T-helper 1 cell (primary cell): ENCODE measurements at places on chromosomes 1 and 21.

DNA sequence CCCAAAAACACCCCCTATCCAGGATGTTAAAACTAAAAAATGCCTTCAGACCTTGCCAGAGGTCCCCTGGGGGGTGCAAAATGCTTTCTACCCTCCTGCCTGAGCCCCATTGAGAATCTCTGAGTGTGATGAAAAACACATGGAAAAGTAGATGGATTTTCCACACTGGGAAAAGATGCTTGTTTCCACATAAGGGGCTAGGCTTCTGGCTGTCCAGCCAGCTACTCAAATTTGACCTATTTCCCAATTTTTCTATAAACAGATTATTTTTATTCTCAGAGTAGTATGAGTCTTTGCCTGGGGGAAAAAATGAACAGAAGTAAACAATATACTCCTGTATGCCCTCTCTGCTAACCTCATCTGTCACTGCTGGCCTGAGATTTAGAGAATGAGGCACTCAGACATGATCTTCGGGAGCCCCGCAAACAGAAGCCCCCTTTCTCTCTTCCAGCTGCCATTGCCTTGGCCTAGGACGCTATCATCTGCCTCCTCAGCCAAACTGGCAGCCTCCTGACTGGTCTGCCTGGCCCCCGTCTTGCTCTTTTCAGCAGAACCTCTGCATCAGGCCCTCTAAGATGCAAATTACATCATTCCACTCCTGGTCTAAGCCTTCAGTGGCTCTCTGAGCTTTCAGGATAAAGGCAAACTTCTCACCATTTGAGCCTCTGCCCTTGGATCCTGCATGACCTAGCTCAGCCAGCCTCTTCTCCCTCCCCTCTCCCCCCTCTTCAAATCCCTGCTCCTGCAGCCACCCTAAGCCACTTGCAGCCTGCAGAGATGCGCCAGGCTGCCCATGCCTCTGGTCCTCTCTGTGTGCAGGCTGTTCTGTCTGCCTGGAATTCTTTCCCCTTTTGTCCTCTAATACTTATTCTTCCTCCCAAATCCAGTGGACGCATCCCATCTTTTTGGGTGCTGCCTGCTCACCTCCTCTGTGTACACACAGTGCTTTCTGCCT, 39.7 kb upstream of the TMEM125 start:
- no peak for DNase-seq

DNA sequence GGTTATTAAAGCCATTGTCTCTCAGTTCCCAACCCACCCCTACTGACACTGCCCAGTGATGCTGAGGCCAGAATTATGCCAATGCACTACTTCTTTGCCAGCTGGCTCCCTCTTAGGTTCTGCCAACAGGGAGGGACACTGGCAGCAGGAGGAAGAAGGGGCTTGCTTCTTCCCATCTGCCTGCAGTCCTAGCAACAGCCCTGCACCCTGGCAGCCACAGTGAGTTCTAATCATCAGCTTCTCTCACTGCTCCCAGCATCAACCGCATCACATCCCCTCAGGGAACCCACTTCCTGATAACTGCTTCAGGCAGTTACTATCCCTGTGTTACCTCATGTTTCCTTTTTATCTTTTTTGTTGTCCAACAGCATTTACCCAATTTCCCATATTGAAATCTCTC, 86.2 kb downstream of the UBR4 start:
- DNase-seq = no peak

DNA sequence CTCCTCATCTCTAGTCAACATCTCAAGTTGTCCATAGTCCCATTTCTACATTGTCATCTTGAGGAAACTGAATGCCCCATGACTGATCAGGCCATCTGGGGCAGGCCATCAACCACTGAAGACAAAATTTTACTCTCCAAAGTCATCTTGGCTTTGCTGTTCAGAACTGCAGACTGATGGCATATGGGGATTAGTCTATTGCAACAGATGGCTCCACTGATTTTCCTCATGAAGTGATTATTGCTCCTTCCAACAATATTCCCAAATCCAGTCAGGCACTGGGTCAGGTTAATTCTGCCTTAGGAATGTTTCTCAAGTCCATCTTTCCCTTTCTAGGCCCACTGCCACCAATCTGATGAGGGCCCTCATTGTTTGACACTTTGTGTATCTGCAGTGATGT, 101.7 kb downstream of the ESRRG start:
- no peak for DNase-seq

GRCh38 chr1:147892216-147892615, 10.4 kb upstream of the GJA8 start:
- no peak for DNase-seq

- no peak for DNase-seq
Measured at GRCh38 chr1:54794451-54795355, 6.4 kb downstream of the TTC22 start.

DNA sequence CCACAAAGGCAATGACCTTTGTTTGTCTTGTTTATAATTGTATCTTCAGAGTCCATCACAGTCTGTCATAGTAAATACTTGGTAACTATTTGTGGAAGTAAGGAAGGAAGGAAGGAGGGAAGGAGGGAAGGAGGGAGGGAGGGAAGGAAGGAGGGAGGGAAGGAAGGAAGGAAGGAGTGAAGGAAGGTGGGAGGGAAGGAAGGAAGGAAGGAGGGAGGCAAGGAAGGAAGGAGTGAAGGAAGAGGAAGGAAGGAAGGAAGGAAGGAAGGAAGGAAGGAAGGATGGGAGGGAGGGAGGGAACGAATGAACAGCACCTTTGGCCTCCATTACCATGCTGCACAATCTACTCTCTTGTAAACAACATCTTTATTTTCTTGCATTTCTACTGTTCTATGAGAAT, 559.5 kb upstream of the PKN2 start:
- no peak for DNase-seq

- no peak for DNase-seq
Measured at GRCh38 chr1:8597455-8597854, 220.0 kb downstream of the RERE start.

DNA sequence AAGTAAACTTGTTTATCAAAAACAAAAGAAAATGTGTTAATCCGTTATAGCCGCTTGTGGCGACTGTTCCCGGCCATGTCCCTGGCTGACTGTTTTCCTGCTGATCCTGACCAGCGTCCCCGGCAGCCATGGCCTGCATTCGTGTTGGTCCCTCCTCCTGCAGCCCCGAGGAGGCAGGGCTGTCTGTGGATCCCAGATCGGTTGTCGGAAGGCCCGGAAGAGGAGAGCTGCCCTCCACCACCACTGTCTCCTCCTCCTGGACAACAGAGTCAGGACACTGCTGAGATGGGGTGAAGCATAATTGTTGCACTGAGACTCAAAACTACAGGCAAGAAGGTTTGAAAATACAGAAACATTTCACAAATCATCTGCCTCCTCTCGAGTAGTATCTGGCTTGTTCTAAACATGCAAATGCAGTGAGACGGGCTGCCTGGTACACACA, 3.6 kb upstream of the MXRA8 start:
- no peak for DNase-seq

- no peak for DNase-seq
Measured at GRCh38 chr1:172398970-172399755, 21.3 kb upstream of the C1orf105 start.

- no peak for DNase-seq
Measured at GRCh38 chr1:53375440-53375839, 47.6 kb upstream of the LRP8 start.

DNA sequence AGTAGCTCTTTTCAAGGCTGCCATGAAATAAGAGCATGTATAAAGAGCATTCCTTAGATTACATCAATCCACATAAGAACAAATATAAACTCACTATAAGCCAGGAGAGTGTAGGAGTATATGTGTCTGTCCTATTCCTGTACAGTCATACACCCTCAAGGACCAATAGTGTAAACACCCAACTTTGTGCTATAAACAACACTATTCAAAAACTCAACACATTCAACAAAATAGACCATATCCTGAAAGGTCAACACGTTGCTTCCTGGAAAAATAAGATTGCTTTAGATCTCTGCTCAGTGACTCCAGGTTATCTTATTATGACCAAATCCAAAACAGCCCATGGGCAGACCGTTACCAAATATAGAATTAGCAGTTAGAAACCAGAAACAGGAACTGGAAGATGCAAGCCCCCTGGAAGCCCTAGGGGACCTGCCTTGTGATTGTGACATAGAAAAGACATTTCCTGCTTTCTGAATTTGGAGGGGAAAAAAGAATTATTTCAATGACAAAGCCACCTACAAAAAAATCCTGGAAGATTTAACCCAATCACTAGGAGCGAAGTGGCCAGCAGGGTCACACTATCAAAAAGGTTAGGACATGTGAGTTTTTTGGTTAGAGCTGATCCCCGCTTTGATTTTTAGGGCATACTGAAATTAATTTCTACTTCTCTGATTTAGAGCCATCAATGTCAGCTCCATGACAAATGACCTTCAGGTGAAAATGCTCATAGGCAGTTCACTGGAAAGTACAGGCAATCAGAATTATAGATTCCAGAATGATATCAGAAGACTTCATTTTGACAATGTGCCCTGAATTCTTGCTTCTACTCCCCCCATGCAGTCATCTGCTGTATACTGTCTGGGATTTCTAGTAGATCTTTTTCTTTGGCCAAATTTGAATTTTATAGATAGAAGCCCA, 59.9 kb downstream of the LRRC8C start:
- DNase-seq = peak; percentile 29

DNA sequence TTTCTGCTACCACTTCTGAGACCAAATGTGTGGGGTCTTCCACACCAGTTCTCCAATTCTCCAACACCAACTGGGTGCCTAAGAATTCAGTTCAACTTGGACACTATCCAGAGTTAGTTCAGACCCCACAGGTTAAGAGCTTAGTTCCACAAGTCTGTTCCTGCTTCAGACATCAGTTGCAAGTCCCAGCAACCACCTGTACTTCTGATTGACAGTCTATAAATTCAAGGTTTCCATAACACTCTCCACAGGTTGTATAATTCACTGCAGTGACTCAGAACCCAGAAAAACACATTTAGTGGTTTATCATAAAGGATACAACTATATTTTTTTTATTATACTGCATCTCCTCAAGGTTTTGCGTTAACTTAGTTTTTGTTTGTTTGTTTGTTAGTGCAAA, 18.7 kb downstream of the AK5 start:
- DNase-seq = no peak

GRCh38 chr1:119799599-119800177, 11.6 kb downstream of the REG4 start:
- no peak for DNase-seq

DNA sequence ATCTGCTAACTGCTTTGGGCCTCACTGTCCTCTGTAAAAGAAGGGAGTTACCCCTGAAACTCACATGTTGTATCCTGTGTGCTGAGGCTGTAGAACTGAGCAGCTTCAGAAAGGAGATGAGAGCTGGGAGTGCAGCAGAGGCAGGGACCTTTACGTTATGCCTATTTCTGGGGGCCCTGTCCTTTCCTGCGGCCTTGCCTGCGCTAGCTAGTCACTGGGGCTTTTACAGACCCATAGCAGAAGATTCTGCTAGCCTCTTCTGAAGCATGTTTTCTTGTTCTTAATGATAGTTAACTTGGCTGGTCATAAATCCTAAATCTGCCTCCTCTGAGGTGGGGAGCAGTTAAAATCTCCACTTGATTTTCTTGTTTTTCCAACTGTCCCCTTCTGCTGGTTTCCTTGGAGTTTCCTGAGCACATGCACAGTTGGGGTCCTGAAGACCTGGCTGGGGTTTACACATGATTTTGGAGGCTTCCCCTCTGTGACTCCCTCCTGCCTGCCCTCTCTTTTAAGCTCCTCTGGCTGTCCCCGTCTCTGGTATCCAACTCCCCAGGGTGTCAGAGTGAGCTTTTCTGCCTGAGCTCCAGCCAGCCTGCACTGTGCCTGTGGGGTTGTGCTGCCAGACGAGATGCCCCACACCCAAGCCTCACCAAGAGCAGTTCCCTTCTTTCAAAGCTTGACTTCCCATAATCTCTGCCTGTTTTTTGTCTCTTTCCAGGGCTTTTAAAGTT, 76.6 kb downstream of the NOS1AP start:
- DNase-seq = no peak

DNA sequence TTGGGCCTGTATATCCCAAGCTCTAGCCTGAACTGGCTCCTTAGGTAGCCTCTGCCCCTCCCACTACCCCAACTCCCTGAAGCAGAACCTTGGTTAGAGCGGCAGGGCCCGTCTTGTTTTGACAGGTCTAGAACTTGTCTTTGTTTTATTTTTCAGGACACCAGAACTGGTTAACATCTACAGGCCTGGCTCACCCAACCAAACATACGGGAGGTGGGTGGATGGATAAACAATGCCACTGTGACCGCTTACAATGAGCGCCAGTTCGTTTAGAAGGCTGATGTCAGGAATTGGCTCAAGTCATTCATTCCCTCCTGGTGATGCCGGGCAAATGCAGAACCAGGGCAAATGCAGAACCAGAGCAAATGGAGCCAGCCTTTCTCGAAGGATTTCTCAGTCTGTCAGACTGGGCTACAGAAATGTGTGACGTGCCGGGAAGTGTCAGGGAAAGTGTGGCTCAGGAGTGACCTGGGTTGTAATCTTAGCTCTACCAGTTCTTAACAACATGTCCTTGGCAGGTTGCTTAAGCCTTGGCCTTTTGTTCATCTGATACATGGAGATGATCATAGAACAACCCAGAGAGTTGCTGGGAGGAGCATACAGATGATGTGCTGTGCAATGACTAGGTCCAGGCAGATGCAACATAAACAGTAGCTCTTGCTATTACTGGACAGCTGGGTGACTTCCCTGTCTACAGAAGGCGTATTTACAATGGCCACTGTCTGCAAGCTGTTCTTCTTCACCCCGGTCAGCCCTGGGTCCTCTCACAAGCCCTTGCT, 30.5 kb upstream of the BTG2 start:
- no peak for DNase-seq

DNA sequence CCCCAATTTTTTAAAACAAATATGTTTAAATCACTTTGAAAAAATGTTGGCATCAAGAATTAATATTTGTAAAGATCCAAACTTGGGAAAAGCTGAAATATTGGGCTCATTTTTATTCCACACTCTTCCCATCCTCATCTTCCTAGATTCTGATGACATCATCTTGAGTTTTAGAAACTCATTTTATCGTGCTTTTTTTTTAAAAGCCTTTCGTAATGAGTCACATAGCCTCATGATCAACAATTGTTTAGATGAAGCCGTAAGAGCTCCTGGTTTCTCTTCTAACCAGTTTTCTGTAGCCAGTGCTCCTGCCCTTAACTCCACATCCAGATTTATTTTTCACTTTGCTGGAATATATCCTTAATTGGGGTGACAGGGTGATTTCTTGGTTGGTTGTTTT, 78.6 kb downstream of the POFUT2 start:
- DNase-seq = no peak

GRCh38 chr1:207433435-207433834, 20.7 kb upstream of the CR2 start:
- DNase-seq = no peak

GRCh38 chr1:164830628-164831027, 271.6 kb downstream of the PBX1 start:
- no peak for DNase-seq

DNA sequence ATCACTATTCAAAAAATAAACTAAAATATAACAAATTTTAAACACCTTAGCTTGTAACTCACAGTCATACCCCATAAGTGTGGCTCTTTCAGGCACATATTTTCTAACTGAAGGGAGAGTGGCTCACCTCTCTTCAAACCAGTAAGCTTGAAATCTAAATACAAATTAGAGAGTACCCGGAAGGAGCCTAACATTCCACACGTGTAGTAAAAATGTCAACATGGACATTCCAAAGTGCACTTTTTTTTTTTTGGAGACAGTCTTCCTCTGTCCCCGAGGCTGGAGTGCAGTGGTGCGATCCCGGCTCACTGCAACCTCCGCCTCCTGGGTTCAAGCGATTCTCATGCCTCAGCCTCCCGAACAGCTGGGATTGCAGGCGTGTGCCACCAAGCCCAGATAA, 275.6 kb upstream of the ADGRL2 start:
- DNase-seq = no peak
